T47D (cell line): ENCODE measurements at places on chromosomes 2 and 18.

- peak; percentile 42 for DNase-seq
These were observed at the start of gene LDLRAD4 for GRCh38 chr18:13218368-13218991. TSS of gene LDLRAD4 (plus strand) at chr18:13218760.

- no peak for DNase-seq
These were observed 24.1 kb upstream of the EPHA4 start for GRCh38 chr2:221596192-221596591.

GRCh38 chr2:115034801-115035200 lies 592.4 kb downstream of the DPP10 start:
- DNase-seq = no peak

DNA sequence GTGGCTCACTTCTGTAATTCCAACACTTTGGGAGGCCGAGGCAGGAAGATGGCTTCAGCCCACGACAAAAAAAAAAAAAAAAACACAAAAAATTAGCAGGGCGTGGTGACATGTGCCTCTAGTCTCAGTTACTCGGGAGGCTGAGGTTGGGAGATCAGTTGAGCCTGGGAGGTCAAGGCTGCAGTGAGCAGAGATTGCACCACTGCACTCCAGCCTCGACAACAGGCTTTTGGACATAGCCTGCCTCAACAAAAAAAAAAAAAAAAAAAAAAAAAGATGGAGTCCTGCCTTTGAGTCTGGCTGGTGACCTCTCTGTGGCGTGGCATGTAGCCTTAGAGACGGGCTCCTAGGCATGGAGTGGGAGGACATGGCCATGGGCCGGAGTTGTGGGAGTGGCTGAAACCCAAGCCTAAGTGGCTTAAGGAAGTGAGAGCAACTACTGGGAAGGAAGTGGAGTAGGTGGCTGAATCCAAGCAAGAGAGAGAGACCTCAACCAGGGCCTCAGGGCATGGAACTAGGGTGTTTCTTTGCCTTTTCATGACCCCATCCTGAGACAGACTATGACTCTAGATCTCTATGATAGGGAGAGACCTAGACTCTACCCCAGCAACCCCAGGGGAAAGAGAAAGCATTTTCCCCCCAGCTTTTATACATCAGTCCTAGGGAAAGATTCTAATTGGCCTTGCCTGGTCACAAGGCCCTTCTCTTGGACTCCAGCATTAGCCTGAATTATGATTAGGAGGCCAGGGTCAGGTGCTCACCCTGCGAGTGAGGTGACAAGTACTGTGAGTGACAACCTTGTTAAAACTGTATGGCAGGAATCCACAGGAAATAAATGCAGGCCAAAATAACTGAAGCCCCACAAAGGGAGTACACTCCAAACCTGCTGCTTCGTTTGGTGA lies 34.2 kb downstream of the NPAS2 start:
- no peak for DNase-seq

- DNase-seq = no peak
These were observed 79.4 kb upstream of the SP3 start for GRCh38 chr2:174044556-174044955.
